Cardiac ventricle fibroblast (primary cell): ENCODE measurements at places on chromosomes 6 and 20. TPM values are rescaled to one million over a fixed set of nuclear protein-coding genes. Genes with fewer than 3 reads are reported as not detected.

The CRISP2 gene
- not detected in 2 replicates for total RNA-seq

The SLA2 gene
- not detected in 2 replicates for total RNA-seq

The SLX4IP gene
- 3.6 and 4.7 TPM in 2 replicates for total RNA-seq

The SOX18 gene
- 1.7 and 3.2 TPM in 2 replicates for total RNA-seq

The TBXT gene
- not detected in 2 replicates for total RNA-seq

The OPRM1 gene
- total RNA-seq, result not detected in 2 replicates

The TNF gene
- total RNA-seq, result not detected in 2 replicates

The PI16 gene
- 0.12 TPM in 1 of 2 replicates, not detected in the other for total RNA-seq

The C20orf202 gene
- total RNA-seq, result not detected in 2 replicates

The TMEM244 gene
- total RNA-seq, result not detected in 2 replicates

The PDSS2 gene
- total RNA-seq, result 9.6 and 9.9 TPM in 2 replicates

The GPLD1 gene
- total RNA-seq, result 0.19 and 0.44 TPM in 2 replicates

The ITPR3 gene
- total RNA-seq, result 12.8 and 15.7 TPM in 2 replicates

The MUC21 gene
- not detected in 2 replicates for total RNA-seq

The PGBD1 gene
- 1.6 and 3.2 TPM in 2 replicates for total RNA-seq

The OR2J3 gene
- total RNA-seq, result not detected in 2 replicates

The TUBB1 gene
- total RNA-seq, result not detected in 2 replicates

The ZBTB12 gene
- 2.1 and 2.5 TPM in 2 replicates for total RNA-seq

The FOXP4 gene
- 4.4 and 7.8 TPM in 2 replicates for total RNA-seq

The LHFPL5 gene
- not detected in 2 replicates for total RNA-seq

The CD2AP gene
- 9.5 and 11.2 TPM in 2 replicates for total RNA-seq

The SIRPG gene
- total RNA-seq, result not detected in 2 replicates

The TNNC2 gene
- 1.9 TPM in 1 of 2 replicates, not detected in the other for total RNA-seq
